COR-L47 (cell line): ENCODE measurements at places on chromosomes 7 and 10.

- no peak for DNase-seq
Measured at GRCh38 chr7:123658023-123658422, 2.4 kb downstream of the LMOD2 start.

DNA sequence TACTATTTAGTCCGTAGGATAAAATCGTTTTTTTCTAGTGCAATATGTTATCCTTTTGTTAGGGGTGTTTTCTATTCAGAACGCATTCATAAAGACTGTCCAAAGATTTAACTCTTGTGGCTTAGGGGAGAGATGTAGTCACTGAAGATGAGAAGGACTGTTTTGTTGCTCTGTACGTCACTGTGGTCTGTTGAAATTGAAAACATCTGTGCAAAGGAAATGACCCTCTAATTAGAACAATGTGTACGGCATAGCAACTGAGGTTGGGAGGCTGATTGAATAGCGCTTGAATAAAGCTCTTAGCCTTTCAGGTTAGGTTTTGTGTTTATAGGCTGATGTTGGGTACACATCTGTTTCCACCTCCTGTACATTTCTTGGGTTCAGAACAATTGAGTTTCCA is 453.4 kb upstream of the AKR1E2 start:
- DNase-seq, result no peak

DNA sequence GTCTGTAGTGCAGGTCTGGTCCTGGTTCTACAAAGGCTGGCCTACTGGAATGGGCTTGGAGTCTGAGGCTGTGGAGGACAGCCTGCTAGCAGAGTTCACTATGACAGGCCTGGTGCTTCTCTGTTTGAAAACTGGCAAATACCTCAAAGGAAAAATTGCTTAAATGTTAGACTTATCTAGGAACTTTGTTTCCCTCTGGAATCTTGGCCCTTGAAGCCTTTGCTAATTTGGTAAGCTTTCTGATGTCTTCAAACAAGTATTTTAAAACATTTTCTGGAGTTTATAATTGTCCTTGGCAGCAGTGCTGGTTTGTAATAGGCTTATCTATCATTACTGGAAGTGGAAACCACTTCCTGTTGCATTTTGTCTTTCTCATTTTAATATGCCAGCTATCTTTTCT is 139.7 kb downstream of the TMEM26 start:
- DNase-seq, result no peak

DNA sequence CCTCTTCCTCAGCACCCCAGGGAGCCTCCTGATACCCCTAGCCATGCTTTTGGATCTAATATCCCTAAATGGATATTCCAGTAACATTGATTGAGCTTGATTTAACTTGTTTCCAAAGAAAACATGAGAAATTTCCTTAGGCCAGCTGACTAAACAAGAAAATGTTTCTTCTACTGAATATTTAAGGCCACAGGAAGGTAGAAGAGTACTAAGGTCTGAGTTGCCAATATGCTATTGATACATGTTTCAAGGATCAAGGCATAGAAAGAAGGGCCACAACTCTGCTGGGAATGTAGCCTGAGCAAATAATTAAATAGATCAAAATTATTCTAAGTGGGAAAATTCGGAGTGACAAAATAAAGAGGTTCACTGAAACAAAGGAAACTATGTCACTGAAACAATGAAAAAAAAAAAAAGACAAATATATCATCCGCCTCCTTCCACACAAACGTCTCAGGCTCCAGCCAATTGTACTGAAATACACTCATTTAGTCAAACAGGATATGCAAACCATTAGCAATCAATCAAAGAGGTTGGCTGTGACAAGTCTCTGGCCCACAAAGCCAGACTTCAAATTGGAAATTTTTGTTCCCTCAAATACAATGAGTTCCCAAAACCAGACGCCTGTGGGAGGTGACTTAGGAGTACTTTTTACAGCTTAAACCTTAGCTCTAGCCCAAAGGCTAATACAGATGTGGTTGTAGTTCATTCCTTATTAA is 396.2 kb downstream of the HTR7 start:
- no peak for DNase-seq

- peak; percentile 1 for DNase-seq
Measured at GRCh38 chr7:33243319-33243881, 114.0 kb downstream of the BBS9 start.

GRCh38 chr10:57880446-57881227 is 387.1 kb downstream of the IPMK start:
- DNase-seq, result no peak

DNA sequence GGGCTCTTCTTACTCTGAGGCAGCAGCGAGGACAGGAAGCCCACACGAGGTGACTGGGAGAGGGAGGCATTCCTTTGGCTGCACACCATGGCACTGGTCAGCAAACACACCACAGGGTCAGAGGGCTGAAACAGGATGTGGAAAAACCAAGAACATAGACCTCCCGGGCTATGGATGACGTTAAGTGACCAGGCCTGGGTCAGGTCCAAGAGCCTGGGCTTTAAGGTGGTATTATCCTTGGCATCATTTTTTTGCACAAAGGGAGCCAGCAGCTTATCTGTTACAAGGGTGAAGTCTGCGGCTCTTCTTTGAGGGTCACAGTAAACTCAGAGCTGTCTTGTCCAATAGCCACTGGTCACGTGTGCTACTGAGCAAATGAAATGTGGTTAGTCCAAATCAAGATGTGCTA is 7.0 kb downstream of the WDR91 start:
- DNase-seq, result no peak

DNA sequence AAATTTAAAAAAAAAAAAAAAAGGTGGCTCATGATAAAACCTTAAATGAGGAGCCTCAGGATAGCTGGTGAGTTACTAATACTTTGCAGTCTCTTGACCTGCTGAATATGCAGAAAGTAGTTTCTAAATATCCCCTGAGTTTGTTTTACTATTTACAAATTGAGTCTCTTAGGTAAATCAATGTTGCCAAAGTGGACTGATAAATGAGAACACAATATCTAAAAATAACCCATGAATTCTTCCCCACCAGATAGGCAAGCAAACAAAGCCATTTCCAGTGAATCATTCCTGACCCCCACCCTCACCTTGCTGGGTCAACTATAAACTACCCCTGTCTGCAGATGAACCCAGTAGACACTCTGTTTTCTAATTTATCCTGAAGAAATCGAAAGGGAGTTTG is 78.9 kb downstream of the GFRA1 start:
- no peak for DNase-seq

GRCh38 chr7:18768256-18768655 is 272.7 kb downstream of the HDAC9 start:
- no peak for DNase-seq

DNA sequence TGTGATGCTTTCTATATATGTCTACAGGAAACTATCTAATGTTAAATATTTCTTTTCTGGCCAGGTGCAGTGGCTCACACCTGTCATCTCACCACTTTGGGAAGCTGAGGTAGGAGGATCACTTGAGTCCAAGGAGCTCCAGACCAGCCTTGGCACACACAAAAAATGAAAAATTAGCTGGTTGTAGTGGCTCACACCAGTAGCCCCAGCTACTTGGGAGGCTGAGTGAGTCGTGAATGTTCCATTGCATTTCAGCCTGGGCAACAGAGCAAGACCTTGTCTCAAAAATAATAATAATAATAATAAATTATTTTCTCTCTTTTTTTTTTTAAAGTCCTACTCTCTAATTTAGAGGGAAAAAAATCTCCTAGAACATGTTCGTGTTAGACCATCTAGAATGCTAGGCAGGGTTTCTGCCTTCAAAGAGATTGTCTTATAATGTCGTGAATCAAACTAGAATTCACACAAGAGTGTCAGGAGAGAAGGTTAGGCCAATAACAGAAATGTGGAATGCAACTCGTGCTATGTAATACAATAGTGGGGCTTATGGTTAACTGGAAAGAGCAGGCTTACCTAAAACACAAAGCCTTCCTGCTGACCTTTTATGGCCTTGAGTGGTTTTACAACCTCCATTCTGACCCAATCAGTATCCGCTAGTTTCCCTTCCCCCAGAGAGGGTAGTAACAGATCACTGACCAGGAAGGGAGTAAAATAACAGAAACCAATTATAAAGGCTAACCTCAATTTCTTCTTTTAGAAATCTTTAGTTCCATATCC is 46.3 kb downstream of the MYOF start:
- DNase-seq, result no peak

DNA sequence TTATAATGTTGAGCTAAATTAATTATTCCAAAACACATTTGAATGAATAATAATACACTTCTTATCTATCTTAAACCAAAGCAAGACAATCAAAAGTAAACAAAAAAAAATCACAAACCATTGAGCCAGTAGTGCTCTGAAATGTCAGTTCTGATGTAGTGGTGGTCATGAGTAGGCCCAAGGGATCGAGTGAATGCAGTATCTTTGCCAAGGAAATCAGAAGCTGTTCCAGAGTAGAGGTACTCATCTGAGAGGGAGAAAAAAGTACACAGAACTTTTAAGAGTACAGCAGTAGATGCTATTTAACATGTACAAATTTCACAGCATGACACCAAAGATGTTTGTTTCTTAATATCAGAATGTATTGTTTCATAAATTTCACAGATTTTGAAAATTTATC is 121.5 kb downstream of the SEMA3D start:
- no peak for DNase-seq

GRCh38 chr10:70863470-70864160 is 24.8 kb downstream of the PCBD1 start:
- no peak for DNase-seq

GRCh38 chr7:110204527-110204926 is 886.4 kb upstream of the LRRN3 start:
- DNase-seq, result peak; percentile 26

GRCh38 chr10:62960416-62960815 is 144.2 kb upstream of the EGR2 start:
- DNase-seq, result no peak
